NCI-H82 (cell line): ENCODE measurements at places on chromosomes 13 and 19.
A peak's percentile ranks its signal among the peaks of the same experiment; 100 is the strongest.

DNA sequence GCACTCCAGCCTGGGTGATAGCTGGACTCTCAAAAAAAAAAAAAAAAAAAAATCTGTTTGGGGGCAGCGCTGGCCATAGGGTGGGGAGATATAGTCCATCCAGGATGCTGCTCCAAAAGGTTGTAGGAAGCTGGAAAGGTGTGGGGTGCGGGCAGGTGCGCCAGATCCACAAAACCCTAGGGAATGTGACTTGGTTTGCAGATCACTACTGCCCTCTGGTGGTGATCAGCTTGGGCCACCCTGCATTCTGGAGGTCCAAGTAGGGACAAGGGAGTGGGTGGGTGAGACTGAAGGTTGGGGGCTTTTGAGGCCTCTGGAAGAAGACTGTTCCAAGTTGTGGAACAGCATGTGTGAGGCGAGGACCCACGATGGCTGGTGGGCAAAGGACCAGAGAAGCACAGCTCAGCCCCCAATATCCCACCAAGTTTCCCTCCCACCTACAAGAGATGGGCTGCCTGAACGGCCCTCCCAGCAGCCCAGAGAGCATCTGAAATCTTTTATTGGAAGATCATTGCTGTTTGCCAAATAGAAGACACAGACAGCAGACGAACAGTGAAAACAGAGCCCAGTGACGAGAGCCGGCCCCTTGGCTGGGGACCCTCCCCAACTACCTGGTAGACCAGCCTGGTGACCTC is 10.4 kb upstream of the TYK2 start:
- peak; percentile 79 for DNase-seq

GRCh38 chr19:11174336-11174735 is 18.8 kb upstream of the SPC24 start:
- DNase-seq: no peak

GRCh38 chr13:73913079-73913740 is 221.0 kb downstream of the KLF12 start:
- DNase-seq: no peak

DNA sequence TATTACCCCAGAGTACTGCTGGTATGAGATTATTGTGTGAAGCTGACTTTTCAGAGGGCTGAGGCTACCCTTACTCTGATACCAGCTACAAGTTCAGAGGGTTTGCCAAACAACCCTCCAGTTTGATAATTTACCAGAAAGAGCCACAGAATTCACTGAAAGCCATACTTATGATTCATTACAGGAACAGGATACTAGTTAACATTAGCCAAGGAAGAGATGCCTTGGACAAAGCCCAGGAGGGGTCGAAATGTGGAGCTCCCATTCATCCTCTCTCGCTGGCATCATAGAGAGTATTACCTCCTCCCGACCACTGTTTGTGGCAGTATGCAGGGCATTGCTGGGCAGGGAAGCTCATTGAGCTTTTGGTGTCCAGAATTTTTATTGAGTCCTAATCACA is 364.3 kb downstream of the KCNRG start:
- DNase-seq: no peak

GRCh38 chr19:18796239-18796638 is 5.1 kb upstream of the COMP start:
- DNase-seq: no peak

- DNase-seq: no peak
Observed at GRCh38 chr13:101331731-101332130, 84.6 kb downstream of the NALCN start.

DNA sequence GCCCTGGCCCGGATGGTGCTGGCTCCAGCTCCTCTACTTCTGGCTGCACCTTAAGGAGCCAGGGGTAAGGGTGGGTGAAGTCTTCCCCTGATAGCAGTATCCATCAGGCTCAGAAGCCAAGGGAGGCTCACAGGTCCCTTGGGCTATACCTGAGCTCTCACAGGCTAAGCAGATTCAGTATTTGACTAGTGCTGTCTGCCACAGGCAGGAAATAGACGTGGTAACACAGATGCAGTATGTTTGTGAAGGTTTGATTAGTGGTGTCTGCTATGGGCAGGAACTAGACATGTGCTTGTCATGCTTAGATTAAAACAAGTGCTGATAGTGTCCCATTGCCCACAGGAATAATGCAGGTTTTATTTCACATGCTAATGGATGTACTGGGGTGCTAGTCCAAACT is 4.0 kb downstream of the SYT5 start:
- no peak for DNase-seq

DNA sequence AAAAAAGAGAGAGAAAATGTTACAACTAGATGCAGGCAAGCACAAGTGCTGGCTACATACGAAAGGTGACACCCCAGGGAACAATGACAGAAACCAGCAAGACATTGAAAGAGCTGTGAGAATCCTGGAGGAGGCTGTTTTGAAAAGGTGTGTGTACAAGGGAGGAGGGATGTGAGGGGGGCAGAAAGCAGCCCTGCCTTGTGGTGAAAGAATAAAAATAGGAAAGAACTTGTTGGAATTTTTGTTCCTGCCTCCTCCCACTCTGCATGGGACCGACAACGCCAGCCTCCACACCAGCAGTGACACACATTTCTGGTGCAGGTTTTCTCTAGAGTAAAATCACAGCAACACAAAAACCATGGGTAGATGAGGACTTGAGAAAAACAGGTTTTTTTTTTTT is 1258.6 kb downstream of the PCDH9 start:
- no peak for DNase-seq

DNA sequence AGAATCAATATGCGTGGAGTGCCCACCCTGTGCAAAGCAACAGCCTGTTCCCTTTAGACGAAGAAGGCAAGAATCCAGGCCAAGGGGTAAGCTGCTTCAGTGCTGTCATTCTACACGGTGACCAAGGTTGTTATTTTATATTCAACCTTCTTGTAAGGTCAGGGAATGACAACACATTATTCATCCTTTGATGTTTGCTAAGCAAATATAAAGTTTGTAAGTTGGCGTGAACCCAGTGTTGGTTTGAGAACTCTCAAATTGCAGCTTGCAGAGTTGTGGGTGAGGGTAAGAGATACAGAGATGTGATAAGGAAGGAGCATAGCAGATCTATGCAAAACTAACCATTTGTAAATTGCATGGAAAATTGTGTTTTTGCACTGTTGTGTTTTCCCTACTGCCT is 436.7 kb downstream of the FGF9 start:
- no peak for DNase-seq

GRCh38 chr13:107138486-107138885 is 570.5 kb upstream of the ARGLU1 start:
- DNase-seq: peak; percentile 33

- no peak for DNase-seq
Observed at GRCh38 chr19:10070730-10071446, 15.2 kb upstream of the SHFL start.

GRCh38 chr13:72145383-72145782 is 278.4 kb upstream of the DACH1 start:
- DNase-seq: no peak

DNA sequence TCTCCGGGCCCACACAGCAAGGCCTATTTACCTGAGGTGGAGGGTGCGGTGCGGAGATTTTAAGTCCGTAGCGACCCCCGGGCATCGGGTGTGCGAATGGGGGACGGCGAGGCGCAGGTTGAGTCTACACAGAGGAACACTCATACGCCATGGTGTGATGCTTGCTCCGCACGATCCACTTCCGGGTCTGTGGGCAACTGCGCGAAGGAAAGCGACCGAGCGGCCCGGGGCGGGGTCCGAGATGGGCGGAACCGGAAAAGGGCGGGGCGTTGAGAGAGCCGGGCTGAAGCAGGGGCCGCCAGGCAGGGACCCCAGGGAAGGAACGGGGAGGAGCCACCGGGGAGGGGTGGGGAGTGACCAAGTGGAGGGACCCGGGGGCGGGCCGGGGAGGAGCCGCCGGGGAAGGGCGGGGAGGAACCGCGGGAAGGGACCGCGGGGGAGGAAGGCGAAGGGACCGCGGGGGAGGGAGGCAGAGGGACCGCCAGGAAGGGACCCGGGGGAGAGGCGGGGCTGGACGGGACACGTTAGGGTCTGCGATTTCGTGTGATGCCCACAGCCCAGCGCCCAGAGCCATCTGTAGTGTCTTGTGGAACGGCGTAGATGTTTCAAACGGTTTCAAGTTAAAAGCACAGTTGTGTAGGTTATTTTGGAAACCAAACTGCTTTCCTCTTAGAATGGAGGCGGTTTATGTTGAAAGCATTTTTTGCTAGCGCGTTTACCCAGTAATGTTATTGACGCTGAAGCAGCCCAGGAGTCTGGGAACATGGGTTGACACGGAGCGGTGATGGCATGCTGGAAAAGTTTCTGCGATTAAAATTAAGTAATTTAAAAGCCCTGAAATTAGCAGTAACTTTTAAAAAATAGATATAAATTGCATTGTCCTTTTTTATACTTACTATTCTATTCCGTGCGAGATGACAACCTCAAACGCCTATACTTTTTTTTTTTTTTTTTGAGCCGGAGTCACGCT is at the start of gene ZNF160:
Gene ZNF160, minus strand, starts transcription at position 189 of the 970 bp plus-strand sequence. CDS start 17,146 bp downstream, outside the sequence.
- peak; percentile 98 for DNase-seq

GRCh38 chr13:73133531-73133930 is 74.7 kb downstream of the KLF5 start:
- no peak for DNase-seq

DNA sequence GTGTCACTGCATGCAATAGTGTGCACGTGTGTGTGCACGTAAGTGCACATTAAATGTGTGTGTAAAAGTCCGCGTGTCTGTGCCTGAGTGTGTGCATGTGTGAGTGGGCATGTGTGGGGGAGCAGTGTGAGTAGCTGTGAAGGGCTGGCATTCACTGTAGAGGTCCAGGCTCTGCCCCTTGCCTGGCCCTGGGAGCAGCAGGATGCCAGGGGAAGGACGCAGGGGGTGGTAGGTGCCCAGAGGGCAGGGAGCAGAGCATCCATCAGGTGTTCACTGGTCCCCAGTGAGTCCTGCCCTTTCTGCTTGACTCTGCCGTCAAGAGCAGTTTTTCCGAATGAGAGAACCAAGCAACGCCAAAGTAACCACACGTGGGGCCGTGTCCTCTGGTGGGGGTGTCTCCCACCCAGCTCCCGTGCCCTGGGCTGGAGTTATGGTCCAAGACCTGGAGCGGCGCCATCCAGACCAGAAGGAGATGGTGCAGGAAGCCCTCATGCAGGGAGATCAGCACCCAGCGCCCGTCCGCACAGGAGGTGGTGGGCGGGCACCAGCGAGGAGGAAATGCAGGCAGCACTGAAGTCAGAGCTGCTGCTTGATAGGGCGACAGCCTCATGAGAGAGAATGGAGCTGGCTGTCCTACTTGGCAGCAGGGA is 68.5 kb downstream of the TEX29 start:
- no peak for DNase-seq

GRCh38 chr13:44848920-44849676 is 140.2 kb downstream of the NUFIP1 start:
- DNase-seq: no peak

- DNase-seq: no peak
Observed at GRCh38 chr13:113825841-113826240, 38.0 kb downstream of the GAS6 start.

DNA sequence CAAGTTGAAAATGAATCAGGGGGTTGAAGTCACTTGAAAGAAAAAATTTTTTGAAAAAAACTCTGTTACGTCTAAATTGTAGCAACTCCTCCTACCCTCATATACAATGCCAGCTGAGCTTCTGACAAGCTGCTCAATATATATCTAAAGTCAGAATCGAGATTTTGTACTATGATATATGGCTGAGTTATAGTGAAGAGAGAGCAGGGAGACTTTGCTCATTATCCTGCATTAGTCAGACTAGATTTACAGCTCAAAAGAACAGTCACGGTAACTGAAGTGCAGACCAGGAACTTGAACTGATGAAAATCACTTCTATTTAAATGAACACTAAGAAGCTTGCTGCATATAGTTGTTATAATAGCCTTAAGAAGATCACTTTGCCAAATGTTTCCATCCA is 153.1 kb downstream of the LACC1 start:
- peak; percentile 14 for DNase-seq

GRCh38 chr13:53013113-53013512 is 15.5 kb upstream of the OLFM4 start:
- no peak for DNase-seq

DNA sequence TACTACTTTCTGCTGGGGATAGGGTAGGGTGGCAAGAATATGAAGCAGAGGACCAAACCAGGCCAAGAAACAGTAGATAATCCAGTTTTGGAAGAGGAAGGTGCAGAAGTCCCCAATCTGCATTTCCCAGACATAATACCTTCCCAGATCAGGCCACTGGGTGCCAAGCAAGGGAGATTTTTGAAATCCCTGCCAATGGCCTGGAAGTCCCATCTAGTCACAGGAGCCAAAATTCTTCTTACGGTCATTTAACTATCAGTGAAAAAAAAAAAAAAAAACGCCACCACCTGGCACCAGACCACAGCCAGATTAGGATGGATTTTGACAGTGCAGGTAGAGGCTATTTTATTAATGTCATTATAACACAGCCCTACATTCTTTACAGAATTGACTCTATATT is 57.8 kb downstream of the ZC3H13 start:
- DNase-seq: peak; percentile 23

- no peak for DNase-seq
Observed at GRCh38 chr13:114047358-114047881, 73.5 kb upstream of the C13orf46 start.

DNA sequence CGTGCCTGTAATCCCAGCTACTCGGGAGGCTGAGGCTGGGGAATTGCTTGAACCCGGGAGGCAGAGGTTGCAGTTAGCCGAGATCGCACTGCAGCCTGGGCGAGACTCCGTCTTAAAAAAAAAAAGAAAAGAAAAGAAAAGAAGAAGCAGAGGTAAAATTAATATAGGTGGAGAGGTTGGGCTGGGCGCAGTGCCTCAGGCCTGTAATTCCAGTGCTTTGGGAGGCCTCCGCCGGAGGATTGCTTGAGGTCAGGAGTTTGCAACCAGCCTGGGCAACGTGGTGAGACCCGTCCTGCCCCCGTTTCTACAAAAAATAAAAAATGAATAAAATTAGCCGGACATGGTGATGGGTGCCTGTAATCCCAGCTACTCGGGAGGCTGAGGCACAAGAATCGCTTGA is 912 bp upstream of the TUBA3C start:
- DNase-seq: no peak

DNA sequence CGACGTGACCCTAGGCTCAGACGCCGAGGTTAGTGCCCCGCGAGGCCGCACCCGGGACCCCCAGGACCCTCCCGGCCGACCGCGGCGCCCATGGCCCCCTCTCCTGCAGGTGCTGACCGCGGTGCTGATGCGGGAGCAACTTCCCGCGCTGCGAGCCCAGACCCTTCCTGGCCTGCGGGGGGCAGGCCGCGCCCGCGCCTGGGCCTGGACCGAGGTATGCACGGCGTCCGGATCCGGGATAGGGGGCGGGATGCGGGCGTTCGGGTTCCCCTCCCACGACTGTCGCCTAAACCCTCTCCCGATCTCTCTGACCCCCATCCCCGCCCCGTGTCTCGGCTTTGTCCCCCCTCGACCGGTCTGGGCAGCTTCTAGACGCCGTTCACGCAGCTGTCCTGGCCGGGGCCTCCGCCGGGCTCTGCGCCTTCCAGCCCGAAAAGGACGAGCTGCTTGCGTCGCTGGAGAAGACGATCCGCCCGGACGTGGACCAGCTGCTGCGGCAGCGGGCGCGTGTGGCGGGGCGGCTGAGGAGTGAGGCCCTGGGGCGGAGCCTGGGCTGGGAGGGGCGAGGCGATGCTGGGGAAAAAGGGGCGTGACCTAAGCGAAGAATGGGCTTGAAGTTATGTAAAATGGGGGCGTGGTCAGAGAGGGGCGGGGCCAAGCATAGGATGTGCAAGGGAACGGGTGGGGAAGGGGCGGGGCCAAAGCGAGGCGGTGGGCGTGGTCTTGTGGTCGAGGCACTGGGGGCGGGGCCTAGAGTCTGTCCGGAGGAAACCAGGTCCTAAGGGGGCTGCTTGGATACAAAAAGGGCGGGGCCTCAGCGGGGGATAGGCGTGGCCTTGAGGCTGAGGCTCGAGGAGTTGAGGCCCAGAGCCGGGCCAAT is 16.0 kb upstream of the COLGALT1 start:
- peak; percentile 100 for DNase-seq
